ENCODE measurements at places on chromosomes 1 and 21.

- no peak for DNase-seq
These were observed 114.5 kb upstream of the ZNHIT6 start for GRCh38 chr1:85822696-85823095.

- no peak for DNase-seq
These were observed 44.1 kb downstream of the CD247 start for GRCh38 chr1:167474191-167474641.

DNA sequence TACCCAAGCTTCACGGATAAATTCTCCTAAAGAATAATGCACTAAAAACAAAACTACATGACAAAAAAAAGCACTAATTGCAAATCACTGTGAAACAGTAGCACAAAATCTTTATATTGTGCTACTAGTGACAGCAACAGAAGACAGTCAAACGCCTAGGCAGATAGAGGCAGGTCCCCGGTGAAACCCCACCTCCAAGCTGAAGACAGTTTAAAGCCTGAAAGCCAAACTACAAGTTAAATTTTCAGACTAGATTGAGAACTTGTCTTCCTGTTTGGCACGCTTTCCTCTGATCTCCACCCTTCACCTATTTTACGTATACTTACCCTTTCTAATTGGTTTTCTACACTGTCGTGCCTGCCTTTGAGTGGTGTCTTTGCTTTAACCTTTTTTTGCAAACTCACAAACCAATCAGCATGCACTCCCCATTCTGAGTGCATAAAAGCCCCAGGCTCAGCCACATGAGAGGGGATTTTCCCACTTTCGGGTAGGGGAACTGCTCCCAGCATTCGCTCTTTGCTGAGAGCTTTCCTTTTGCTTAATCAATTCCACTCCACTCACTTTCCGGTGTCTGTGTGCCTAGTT, 3.6 kb upstream of the BACH1 start:
- no peak for DNase-seq

GRCh38 chr1:239260842-239261241, 125.5 kb upstream of the CHRM3 start:
- DNase-seq, result no peak

DNA sequence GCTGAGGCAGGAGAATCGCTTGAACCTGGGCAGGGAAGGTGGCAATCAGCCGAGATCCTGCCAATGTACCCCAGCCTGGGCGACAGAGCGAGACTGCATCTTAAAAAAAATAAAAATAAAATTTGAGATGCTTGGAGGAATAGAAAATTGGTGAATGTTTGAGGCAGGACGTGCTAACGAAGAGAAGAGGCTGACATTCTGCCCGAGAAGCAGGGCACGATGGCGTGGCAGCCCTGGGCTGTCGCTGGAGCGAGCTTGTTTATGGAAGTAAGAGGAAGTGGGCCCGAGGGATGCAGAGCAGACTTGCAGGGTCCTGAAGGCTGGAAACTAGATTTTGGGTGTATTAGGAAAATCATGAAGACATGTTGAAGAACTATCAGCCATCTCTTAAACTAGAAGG, 92.6 kb downstream of the KIF26B start:
- no peak for DNase-seq

DNA sequence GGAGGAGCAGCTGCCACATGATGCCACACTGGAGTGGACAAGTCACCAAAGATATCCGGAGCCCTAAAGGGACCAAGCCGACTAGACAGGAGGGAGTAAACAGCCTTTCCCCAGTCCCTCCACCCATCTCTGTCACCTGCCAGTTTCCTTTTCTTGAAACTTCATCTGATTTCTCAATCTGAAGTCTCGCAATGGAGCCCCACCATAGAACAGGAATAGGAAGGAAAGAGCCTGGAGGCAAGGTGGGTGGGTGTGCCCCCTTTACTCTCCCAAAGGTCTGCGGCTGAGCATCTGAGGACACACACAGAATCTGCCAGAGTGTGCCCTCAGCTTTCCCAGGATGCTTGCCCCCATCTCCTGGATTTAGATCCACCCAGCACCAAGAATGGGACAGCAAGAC, at the start of gene FCGR3B:
TSS of gene FCGR3B (minus strand) at position 101 of the 400 bp plus-strand sequence. CDS start at position 19, 82 bp downstream.
- no peak for DNase-seq
